Left colon (tissue), 2 donors: ENCODE measurements at places on chromosomes 5 and 9. TPM values are rescaled to one million over a fixed set of nuclear protein-coding genes. Genes with fewer than 3 reads are reported as not detected.

- DNase-seq = no peak
Measured at GRCh38 chr9:99052815-99053715, 51.8 kb upstream of the TGFBR1 start.

- no peak for DNase-seq
Measured at GRCh38 chr5:6452622-6453504, 4.2 kb downstream of the UBE2QL1 start.

GRCh38 chr9:86700629-86701028, 246.7 kb downstream of the GAS1 start:
- DNase-seq = no peak

DNA sequence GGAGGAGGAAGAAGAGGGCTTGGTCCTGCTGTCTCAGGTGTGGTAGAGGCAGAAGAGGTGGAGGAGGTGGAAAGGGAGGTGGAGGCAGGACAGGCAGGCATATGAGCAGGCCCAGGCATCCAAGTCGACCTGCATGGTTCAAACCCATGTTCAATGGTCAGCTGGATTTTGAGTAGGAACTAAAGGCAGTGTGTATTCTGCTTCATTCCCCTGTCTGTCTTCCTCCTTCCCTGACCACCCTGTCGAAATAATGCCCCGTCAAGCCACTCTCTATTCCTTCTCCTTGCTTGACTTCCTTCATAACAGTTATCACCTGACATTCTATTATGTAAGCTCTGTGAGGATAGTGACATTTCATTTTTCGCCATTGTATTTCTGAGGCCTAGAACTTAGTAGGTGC, 34.8 kb downstream of the ATP6V0E1 start:
- no peak for DNase-seq

- no peak for DNase-seq
Measured at GRCh38 chr9:135810806-135811575, 96.4 kb downstream of the CAMSAP1 start.

- no peak for DNase-seq
Measured at GRCh38 chr9:135890190-135891026, 16.9 kb downstream of the CAMSAP1 start.

DNA sequence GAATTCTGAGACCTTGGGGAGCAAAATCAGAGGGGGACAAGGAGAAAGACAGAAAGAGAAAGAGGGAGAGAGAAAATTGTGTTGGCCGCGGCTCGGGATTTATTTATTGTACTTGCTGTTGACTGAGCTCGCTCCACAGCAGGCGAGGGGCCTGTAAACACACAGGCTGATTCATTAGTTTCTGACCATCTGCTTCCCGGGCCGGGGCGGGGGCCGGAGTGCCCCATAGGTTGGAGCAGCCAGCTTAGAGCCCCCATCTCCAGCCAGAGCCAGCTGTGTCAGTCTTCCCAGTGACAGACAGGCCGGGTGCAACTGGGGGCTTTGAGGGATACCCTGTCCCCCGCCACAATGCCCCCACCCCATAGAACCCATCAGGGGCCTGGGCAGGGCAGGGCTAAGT, 30.9 kb downstream of the NTNG2 start:
- no peak for DNase-seq

NR5A1 gene
- total RNA-seq = not detected

EPB41L4B gene
- 147 TPM for total RNA-seq

DNA sequence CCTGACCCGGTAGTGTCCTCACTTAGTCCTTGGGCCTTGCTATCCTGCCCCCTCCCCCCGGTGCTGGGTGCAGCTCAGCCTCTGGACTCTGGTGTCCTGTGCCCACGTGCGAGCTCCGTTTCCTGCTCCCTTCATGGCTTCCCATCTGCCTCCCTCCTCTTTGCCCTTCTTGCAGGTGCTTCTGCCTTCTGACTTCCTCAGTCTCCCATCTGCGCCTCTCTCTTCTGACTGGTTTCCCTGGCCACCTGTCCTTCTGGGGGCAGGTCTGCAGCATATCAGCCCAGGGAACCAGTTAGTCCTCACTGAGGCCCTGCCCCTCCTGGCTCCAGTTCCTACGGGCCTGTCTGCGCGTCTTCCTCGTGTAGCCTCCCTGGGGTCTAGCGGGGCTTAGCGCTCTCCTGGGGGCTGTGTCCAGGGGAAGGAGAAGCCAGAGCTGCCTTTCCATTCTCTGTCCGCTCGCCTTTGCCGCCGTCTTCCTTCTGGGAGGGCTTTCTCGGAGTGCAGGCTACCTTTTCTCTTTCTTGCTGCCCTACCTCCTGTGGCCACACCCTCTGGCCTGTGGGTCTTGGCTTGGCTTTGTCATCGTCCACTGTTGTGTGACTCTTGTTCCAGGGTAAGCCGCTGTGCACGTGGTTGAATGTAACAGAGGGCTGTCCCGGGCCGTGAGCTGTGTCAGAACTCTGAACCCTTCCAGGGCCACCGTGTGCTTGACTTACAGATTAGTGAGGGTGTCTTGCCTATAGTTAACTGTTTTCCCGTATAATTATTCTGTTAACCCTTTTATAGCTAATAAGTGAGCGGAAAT, 51.8 kb downstream of the EHMT1 start:
- DNase-seq = no peak

GRCh38 chr5:3825531-3826451, 230.2 kb downstream of the IRX1 start:
- no peak for DNase-seq
